ENCODE measurements at places on chromosomes 2 and 18.

GRCh38 chr18:61272793-61273192 lies 60.4 kb upstream of the CDH20 start:
- no peak for DNase-seq

DNA sequence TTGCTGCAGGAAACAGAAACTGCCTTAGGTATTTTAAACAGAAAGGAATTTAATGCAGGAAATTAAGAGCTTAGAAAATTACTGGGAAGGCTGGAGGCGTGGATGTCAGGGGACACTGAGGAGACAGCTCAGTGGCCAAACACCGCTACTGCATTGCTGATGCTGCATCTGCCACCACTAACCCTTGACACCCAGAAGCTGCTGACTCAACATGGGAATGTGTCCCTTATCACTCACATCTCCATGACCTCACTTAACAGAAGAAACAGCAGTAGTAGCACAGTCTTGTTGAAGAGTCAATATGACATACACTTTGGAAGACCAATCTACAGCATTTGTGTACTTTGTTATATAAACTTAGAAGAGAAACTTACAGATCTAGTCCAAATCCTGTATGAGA lies 906.1 kb downstream of the SLC4A3 start:
- no peak for DNase-seq

DNA sequence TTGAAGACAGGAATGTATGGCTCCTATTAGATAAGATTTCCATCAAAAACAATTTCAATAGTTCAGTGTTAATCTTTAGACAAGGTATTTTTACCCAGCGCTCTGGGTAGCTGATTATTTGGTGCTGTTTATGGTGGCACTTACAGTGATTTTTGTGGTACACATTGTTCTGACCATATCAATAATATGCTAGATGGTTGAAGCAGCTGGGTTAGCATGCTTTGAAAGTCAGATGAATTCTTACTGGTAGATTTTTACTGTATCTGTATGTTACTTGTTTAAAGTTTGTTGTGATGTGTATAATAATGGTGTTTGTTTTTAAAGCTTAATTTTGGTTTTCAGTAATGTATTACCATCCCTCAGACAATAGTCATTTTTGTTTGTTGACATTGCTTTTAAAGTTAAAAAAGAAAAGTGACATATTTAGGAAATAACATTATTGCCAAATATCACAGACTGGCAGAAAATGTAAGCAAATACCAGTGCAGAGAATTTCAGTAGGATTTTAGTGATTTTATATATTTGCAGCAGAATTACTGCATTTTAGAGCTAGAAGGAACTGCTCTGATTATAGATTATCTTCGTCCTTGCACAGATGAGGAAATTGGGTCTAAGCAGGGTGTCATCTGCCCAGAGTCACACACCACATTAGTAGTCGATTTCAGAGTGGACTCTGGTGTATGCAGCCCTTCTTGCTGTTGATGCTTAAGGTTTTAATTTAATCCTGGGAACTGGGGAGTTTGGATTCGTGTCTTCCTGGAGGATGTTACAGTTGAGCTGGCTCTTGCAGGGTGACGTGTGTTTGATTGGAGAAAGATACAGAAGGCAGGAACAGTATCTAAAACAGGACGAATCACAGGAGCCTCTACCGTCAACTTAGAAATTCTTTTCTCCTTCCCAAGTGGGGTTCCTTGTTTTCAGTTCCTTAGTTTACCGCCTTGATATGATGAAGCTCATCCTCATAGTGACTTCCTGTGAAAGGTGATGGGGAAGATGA lies 6.6 kb downstream of the SOCS6 start:
- DNase-seq: no peak

DNA sequence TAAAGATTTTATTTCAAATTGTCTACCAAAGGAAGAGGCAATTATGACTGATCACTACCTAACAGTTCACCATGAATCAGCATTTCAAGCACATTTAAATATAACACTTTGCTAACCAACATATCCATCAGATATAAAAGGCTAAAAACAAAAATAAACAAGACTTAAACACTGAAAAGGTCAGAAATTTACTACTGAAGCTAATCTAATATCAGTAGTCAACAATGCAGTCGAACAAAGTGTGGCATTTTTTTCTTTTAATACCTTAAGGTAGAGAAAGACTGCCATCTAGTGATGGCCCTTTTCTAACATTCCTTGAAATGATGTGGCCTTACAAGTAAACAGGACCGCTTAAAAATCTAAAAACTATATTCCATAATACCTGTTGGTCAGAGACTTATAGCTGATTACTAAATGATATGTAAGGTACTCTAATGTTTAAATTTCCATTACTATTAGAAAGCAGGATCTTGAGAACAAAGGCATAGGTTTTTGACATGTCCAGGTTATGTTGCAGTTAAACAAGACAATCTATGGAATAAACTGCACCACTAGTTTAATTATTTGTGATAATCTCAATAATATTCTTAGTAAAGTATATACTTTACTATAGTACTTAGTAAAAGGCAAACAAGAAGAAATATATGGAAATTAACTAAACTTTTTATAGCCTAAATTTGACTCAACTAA lies 80.0 kb downstream of the EXOC6B start:
- DNase-seq: no peak

GRCh38 chr2:233796254-233796653 lies 18.1 kb downstream of the MROH2A start:
- no peak for DNase-seq

GRCh38 chr2:15058015-15058720 lies 425.7 kb downstream of the LRATD1 start:
- no peak for DNase-seq

GRCh38 chr18:28086670-28087552 lies 90.0 kb downstream of the CDH2 start:
- DNase-seq: no peak

GRCh38 chr2:77028032-77028600 lies 494.1 kb downstream of the LRRTM4 start:
- no peak for DNase-seq

DNA sequence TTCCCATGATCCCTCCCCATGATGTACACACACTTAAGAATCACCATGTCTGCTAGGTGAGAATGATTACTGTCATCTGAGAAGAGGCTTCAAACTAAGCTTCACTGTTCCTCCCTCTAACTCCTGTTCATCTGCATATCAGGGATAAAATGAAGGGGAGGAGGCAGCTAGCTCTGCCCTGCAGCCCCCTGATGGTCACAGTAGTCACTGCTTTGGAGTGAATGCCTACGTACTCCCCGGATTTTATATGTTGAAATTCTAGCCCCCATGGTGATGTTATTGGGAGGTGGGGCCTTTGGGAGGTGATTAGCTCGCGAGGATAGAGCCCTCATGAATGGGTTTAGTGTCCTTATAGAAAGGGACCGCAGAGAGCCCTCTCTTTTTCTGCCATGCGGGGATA lies 156.4 kb downstream of the NCKAP5 start:
- no peak for DNase-seq

GRCh38 chr2:37877457-37878315 lies 47.4 kb upstream of the RMDN2 start:
- DNase-seq: no peak

GRCh38 chr2:32478889-32479620 lies 122.2 kb downstream of the BIRC6 start:
- DNase-seq: no peak

- no peak for DNase-seq
These were observed 100.9 kb downstream of the CRIM1 start for GRCh38 chr2:36456227-36457175.

DNA sequence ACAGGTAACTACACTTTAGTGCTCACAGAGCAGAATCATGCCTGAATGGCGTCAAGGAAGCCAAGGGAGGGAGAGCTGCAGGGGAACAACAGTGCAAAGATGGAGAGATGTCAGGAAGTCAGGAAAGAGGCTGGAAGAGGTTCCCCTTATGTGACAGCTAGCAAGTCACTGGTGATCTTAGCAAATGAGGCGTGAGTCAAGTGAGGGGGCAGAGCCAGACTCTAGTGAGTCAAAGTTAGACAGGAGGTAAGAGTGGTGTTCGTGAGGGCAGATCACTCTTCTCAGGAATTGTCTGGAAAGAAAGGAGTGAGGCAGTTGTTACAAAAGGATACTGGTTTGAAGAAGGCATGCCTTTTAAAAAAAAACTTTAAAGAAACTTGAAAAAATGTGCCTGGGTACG lies 87.1 kb downstream of the MEP1B start:
- no peak for DNase-seq

GRCh38 chr2:42978175-42978886 lies 185.9 kb upstream of the HAAO start:
- no peak for DNase-seq

GRCh38 chr18:23302511-23302850 lies 150.6 kb upstream of the RIOK3 start:
- no peak for DNase-seq

DNA sequence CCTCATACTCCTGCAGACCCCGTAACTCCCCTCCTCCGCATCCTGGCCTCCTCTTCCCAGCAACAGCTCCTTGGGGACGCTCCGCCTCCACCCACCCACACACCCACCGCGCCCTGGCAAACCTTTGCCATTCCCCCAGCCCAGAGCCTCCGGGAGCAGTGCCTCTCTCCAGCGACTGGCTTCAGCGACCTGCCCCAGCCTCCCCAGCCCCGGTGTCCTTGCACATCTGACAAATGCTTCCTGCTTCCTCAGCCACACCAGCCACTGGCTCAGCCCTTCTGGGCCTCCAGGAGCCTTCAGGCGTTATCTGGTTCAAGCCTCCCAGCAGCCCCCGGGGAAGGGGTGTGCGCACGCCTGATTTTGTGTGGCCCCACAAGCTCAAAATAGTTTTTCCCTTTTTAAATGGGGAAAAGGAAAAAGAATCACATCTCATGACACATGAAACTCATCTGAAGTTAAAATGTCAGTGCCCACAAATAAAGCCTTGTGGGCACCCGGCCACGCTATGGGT lies 14.2 kb downstream of the ESPNL start:
- DNase-seq: no peak

DNA sequence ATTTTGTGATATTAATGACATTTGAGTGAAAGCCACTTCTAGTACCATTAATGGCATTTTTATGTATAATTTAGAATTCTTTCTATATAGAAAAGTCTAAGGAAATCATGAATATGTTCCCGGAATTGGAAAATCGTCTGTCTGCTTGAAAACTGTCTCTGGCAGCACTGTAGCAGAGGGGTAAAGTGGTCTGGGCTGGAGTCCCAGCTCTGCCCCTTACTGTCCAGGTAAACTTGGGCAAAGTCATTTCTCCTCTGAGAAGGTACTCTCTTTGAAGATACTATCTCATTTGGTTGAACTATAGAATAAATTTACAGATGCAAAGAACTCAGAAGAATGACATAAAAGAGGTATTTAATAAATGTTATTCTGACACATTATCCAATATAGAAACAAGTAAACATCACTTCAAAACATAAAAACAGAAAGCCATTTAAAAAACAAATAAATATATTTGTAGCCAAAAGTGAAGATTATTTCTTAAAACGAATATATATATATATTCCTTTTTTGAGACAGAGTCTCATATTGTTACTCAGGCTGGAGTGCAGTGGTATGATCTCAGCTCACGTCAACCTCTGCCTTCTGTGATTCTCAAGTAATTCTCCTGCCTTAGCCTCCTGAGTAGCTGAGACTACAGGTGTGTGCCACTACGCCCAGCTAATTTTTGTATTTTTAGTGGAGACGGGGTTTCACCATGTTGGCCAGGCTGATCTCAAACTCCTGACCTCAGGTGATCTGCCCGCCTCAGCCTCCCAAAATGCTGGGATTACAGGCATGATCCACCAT lies 149.8 kb upstream of the ITGA4 start:
- DNase-seq: no peak

GRCh38 chr2:164595031-164595430 lies 26.3 kb downstream of the GRB14 start:
- DNase-seq: no peak

GRCh38 chr2:147051814-147052213 lies 793.0 kb upstream of the ACVR2A start:
- no peak for DNase-seq

DNA sequence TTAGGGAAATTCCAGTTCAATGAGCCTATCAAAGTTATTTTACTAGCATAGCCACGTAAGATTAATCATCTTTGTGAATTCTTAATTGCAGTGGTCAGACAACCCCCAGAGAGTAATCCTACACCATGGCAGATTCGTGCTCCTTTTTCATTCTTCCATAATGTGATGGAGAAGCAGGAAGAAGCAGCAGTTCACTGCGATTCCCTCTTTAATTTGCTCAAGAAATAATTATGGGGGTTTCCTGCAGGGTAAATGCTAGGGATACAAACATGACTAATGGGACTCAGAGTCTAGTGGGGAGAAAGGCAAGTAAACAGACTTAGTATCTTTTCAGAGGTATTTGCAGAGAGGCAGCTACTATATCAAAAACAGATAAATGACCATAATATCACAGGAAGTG lies 175.8 kb upstream of the HNRNPA3 start:
- DNase-seq: no peak

DNA sequence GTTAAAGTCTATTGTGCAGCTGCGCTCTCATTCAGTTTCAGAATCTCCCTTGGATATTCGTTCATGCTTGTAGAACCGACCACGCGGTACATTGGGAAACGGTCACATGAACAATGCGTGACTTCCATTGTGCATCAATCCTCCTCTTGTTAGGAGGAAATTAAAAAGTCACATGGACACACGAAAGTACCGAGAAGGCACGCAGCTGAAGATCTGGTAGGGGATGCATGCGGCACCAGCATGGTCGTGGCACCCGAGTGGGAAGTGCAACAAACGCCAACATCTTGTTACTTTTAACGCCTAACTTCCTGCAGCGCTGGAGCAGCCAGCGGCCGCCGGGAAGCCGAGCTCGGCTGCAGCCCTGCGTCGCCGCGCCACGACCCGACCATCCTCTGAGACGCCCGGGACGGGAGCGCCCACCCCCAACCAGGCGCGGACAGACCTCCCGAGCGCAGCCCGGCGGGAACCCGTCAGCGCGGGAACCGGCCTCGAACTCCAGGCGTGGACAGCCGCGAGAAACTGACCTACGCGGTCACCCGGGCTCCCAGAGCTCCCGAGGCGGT lies 412 bp downstream of the OSBPL1A start:
- no peak for DNase-seq

DNA sequence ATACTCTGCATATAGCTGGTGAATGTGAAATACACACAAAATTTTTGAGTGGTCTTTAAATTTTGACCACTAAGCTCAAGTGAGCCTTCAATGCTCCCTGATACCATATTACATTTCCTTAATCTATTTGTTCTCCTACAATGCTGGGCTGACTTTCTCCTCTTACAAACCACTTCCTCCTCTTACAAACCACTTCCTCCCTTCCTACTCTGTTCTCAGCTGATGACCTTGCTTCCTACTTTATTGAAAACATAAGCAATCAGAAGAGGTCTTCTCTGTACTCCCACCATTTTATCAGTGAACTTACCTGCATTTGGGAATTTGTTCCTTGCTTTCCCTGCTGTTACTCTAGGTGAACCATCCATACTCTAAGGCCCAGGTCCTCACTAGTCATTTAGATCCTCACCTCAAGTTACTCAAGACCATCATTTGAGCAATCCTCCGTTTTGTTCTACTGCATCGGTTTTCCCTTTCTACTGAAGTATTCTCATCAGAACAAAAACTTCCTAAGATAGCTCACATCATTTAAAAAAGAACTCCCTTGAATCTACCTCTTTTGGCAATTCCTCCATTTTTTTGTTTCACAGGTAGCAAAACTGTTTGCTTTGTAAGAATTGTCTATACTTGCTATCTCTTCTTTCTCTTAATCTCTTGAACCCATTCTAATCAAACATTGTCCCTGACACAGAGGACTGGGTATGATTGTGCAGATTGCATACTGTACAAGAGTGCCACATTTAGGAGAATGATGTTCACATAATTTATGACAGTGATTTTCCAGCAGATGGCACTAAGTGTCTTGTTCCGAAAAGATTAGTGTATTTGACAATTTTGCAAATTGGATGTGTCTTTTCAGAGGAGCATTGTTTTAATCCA lies 96.5 kb downstream of the EPB41L5 start:
- no peak for DNase-seq

All from stimulated activated CD8-positive, alpha-beta memory T cell treated with anti-CD3 and anti-CD28 coated beads, Interleukin-2, amount 100 ng/mL, for 48 hours (primary cell).